ENCODE measurements at places on chromosomes 11 and 22. TPM values are rescaled to one million over a fixed set of nuclear protein-coding genes. Genes with fewer than 3 reads are reported as not detected.

GRCh38 chr11:116614306-116615210, 158.2 kb downstream of the BUD13 start:
- H3K4me1 ChIP-seq: no peaks in the 10 kb centered on the region
- DNase-seq: no peak
- no peak overlapping the region for H3K4me3 ChIP-seq
- no peaks in the 10 kb centered on the region for H3K36me3 ChIP-seq
- no peaks in the 10 kb centered on the region for H3K27me3 ChIP-seq

GRCh38 chr22:47209547-47210023, 447.1 kb downstream of the TBC1D22A start:
- H3K4me1 ChIP-seq: no peaks in the 10 kb centered on the region
- no peaks in the 10 kb centered on the region for H3K27me3 ChIP-seq
- no peak for DNase-seq
- H3K27ac ChIP-seq: no peak overlapping the region
- H3K36me3 ChIP-seq: no peaks in the 10 kb centered on the region
- H3K4me3 ChIP-seq: no peak overlapping the region

DNA sequence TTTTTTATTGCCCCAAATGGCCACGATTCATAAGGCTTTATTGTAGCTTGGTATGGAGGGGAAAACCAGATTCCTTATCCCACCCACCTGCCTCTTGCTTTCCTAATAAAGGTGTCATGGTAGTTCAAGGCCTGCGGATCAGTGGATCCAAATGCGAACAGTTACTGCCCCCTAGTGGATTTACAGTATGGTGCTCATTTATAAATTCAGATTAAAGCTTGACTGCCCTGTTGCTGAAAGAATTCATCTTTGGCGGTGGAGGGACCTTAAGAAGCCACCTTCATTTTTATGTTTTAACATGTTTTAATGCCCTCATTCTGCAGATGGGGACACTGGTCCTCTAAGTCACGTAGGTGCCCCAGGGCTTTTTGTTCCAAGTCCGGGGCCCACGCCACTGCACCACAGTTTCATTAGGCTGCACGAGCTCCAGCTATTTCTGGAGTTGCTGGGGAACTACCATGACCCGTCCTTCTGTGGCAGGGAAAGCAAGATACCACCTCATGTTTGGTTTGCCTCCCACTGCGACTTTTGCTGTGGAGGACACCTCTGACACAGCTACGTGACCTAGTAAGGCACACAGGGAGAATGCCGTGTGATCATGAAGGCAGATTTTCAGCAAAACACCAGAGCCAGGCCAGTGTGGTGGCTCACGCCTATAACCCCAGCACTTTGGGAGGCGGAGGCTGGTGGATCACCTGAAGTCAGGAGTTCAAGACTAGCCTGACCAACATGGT, 15.6 kb upstream of the INCENP start:
- no peak overlapping the region for H3K4me3 ChIP-seq
- H3K27me3 ChIP-seq: no peaks in the 10 kb centered on the region
- H3K4me1 ChIP-seq: peaks cover 17% of the 10 kb centered on the region
- H3K36me3 ChIP-seq: no peaks in the 10 kb centered on the region
- peak; percentile 59 for DNase-seq

Gene OTOG
- not detected for total RNA-seq

Gene OR5AK2
- total RNA-seq: not detected

Gene SCGB1A1
- total RNA-seq: not detected

GRCh38 chr22:27613099-27614005, 188.2 kb downstream of the MN1 start:
- no peak for DNase-seq
- H3K4me1 ChIP-seq: peaks cover 14% of the 10 kb centered on the region
- no peak overlapping the region for H3K4me3 ChIP-seq

GRCh38 chr11:64083398-64084080, 47.8 kb downstream of the FLRT1 start:
- DNase-seq: peak; percentile 34
- peak overlapping the region; percentile 80 for H3K27ac ChIP-seq
- H3K36me3 ChIP-seq: no peaks in the 10 kb centered on the region
- no peaks in the 10 kb centered on the region for H3K27me3 ChIP-seq

Gene SHISAL1
- 0.78 TPM for total RNA-seq

Gene SF3B2
- 112 TPM for total RNA-seq

Gene KCNC1
- 0.26 TPM for total RNA-seq

GRCh38 chr22:32395107-32395506, 16.9 kb downstream of the RTCB start:
- no peaks in the 10 kb centered on the region for H3K4me1 ChIP-seq
- no peak overlapping the region for H3K4me3 ChIP-seq
- DNase-seq: no peak
- H3K27me3 ChIP-seq: no peaks in the 10 kb centered on the region

Gene MICALL1
- total RNA-seq: 34.9 TPM

Gene TRABD
- 82.8 TPM for total RNA-seq

- H3K27ac ChIP-seq: no peak overlapping the region
- peaks cover 19% of the 10 kb centered on the region for H3K4me1 ChIP-seq
- peak; percentile 77 for DNase-seq
- no peaks in the 10 kb centered on the region for H3K27me3 ChIP-seq
- no peak overlapping the region for H3K4me3 ChIP-seq
Observed at GRCh38 chr11:57568330-57568766, 876 bp upstream of the UBE2L6 start.

Data from body of pancreas (tissue), 4 donors.